ENCODE measurements at places on chromosomes 13 and 19.

- DNase-seq, result no peak
These were observed 208.9 kb downstream of the PRR20E start for GRCh38 chr13:57375876-57376275.

- no peak for DNase-seq
These were observed 26.3 kb downstream of the SKA3 start for GRCh38 chr13:21150013-21150412.

DNA sequence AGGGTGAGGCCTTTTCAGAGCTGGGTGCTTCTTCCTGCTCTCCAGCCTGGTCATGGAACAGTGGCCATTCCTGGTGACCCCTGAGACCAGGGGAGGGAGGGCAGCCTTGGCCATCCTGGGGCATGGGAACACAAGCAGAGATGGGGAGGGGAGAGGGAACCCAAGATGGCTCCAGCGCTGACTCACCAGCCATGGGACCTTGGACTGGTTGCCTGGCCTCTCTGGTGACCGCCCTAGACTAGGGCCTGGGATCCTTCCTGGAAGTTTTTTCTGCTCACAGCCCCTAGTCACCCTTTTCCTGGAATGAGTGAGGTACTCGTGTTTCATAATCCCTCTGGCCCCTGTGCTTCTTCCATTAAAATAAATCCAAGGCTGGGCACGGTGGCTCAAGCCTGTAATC is 3.3 kb upstream of the OPA3 start:
- DNase-seq, result no peak

GRCh38 chr19:7545904-7546303 is 10.4 kb downstream of the PNPLA6 start:
- DNase-seq, result no peak

- DNase-seq, result no peak
These were observed 16.8 kb upstream of the TM9SF2 start for GRCh38 chr13:99484473-99484872.

DNA sequence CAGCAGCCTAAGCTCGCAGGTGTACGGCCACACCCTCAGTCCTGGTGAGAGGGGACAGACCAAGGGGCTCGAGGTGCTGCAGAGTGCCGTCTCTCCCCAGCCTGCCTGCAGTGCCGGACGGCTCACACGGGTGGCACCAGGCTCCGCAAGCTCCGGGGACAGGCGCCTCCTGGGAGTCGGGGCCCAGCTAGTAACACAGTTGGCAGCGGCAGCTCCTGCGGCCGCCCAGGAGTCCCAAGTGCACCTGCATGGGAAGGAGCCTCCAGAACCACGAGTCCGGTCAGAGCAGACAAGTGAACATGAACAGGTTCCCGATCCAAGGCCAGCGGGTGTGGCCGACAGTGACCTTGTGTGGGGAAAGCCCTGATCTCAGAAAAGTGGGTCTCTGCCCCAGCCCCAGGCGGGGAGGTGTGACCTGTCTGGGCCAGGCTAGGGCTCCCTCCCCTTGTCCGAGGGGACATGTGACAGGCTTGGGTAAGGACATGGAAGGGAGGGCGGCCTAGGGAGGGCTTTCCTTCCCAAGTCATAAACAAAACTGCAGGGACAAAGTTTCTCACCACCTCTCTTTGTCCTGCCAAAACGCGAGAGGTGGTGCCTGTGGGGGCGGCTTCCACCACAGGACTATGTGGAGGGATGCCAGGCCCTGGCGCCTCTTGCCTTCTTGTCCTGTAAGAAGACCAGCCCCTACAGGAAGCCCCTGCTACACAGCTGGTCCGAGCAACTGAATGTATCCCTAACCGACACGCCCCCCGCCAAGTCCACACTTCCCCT is 46.5 kb downstream of the MLLT1 start:
- no peak for DNase-seq

DNA sequence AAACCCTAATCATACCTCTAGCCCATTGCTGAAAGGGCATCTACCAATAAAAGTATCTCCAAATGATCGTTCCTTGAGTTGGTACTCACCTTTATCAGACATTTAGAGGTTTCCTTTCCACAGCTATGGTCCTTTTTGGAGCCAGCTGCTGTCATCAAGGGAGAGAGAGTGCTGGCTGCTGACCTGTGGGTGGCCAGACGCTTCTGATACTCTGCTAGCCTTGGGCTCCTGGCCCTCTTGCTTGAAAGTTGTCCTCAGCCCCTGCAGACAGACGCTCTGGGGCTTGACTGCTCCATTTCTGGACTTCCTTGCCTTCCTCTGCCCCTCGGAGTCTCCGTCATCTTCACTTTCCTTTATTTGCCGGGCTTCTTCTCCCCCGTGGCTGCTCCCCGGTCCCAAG is 499.1 kb downstream of the DIAPH3 start:
- DNase-seq, result no peak

DNA sequence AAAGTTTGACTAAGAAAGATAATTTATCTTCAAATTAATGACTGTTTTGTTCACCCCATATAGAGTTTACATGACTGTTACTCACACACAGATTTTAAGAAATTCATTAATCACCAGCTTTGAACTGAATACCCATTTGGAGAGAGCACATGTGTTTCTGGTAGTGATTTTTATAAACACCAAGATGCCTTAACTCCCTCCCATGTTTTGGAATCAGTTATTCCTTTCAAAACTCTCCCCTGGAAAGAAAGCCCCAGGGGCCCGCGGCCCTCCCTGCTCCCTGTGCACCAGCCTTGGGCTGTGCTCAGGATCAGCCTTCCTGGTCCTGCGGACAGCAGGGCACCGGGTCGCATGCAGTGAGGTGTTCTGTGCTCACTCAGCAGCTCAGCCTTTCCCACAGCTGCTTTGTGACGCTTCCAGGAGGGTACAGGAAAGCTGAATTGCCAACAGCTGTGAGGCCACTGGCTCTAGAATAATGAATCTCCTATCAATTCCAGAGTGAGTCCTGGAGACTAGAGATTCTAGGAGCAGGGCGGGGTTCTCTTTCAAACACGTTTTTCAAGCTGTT is 483.2 kb downstream of the EFNB2 start:
- no peak for DNase-seq

DNA sequence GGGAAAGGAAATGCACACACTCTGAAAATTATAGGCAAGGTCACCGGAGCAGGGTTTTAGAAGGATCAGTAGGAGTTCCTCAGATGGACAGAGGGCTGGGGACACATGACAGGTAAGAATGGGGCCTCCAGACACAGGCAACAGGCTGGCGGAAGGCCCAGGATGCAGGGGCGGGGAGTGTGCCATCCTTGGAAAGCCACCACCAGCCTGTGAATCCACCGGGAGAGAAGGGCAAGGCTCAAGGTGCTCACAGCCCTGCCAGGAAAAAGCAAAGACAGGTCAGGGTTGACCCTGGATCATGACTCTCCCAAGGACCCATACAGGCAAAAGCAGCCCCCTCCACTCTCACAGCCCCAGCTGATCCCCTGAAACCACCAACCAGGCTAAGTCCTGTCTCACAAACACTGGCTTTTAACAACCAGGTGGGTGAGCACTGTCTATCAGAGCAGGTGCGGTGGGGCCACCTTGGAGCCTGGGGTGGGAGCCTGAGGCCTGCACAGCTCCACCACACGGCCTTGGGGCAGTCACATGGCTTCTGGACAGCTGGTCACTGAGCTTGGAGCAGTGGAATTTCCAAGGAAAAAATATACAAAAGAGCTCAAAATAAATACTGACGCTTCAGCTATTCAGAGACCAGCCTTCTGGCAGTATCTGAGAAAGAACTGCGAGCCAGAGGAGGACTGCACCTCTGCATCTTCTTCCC is 35.2 kb upstream of the ISYNA1 start:
- DNase-seq, result no peak

GRCh38 chr19:49491030-49491803 is 3.8 kb downstream of the RPL13A start:
- no peak for DNase-seq

DNA sequence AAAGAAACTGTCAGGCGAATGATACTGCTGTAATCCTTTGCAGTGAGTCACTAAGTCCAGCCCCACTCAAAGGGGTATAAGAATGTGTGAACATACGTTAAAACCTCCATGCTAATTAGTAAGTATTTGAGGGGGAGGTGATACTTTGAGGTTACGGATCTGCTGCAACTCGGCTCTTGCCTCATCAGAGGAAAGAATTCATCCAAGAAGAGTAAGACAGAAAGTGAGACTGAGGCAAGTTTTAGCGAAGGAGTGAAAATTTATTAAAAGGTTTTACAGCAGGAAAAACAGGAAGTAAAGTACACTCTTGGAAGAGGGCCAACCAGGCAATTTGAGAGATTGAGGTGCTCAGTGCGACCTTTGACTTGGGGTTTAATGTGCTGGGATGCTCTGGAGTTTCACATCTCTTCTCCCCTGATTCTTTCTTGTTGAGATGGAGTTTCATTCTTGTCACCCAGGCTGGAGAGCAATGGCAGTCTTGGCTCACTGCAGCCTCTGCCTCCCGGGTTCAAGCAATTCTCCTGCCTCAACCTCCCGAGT is 9.8 kb downstream of the CLEC4M start:
- no peak for DNase-seq

- DNase-seq, result no peak
These were observed 37.7 kb downstream of the GSX1 start for GRCh38 chr13:27830010-27830409.

DNA sequence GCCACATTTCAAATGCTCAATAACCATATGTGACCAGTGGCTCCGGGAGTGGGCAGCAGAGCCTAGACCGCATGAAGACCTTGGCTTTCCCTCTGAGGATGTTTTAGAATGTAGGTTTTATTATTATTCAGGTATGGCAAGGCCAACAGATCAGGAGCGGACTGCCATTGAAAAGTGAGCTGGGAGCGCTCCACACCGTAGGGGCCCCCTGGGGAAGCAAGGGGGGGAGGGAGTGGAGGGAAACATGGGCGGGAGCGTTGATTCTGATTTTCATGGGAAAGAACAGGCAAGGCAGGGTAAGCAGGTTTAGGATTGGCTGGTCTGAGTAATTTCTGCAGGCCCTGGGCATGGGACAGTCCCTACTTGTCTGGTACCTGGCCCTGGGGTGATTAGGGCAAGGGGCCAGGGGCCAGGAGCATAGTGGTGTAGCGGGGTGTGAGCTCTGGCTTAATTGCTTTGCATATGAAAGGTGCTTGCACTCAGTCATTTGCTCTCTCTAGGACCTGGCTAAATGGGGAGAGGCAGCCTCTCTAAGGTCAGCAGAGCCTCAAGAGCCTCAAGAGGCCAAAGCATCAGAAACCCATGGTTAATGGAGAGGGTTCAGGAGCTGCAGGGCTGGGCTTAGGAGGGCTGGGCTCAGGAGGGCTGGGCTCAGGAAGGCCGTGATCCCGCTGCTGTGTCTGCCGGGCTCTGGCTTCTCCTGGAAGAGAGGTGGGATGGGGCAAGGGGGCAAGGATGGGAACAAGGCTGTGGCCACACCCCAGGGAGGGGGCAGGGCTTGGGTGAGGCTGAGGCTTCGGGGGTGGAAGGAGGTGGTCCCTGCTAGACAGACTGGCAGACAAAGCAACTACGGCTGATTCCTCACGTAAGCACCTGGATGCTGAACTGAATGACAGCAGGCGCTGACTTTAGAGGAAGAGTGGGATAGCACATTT is 82.0 kb upstream of the WASF3 start:
- DNase-seq, result no peak

DNA sequence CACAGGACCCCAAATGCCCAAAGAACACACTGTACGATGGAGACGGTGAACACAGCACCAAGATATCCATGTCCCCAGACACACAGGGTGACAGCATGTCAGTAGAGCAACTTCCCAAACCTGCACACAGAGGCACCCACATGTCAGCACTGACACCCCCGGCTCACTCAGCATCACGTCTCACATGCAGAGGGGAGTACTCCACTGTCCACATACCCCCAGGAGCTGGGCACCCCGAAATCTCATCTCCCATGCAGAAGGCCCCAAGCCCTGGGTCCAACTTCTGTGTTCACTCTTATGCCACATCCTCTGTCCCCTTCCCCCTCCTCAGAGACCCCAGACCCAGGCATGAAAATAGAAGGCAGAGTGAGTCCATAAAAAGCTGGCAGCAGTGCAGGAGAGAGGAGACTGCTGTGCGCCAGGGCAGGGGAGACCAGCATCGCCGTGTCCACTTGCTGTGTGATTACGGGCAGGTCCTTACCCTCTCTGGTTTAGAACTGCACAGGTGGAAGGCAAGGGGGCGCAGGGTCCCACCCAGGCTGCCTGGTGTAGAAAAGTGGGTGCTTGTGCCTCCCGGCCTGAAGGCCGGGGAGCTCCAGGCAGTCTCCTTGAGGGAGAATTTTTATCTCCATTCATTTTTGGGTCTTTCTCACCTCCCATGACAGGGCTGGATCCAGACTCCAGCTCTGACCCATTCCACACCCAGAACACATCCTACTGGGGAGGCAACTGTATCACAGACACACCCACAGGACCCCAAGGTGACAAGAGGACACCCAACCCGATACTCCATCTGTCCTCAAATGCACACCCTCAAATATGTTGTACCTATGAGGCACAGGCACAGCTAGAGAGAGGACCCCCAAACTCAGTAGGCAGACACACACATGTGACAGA is 17.0 kb downstream of the ERFL start:
- no peak for DNase-seq

DNA sequence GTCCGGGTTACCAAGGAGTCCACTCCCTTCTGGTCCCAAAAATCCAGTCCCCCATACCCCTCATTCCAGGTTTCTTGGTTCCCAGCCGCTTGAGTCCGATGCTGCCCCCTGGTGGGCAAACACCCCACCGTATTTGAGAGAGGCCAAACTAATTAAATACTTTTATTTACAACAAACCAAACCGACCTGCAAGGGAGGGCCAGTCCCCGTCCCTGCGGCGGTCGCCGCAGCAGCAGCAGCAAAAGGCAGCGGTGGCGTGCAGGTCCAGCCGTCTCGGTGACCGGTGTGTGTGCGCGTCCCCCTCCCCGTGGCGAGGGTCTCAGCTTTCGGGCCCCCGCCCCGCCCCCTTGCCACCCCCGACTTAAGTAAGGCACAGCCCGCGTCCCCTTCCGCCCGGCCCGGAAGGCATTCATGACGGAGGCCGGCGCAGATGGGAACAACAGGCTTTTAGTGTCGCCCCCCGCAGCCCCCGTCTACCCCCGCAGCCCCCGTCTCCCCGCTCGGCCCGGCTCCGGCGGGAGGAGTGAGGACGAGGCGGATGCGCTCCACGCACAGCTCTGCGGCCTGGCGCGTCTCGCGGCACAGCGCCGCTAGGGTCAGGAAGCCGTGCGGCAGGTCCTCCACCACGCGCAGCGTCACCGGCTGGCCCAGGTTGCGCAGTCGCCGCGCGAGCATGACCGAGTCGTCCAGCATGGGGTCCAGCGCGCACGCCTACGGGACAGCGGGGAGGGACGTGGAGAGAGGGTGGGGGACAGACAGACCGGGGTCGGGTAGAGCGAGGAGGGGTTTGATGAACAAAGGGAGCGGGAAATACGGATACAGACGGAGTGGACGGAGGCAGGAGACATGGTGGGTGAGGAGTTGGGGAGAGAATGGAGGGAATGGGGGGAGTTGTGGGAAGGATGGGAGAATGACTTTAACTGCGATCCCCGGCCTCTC is 11.5 kb upstream of the CNFN start:
- DNase-seq, result no peak
